ENCODE measurements at places on chromosomes 5 and 9. TPM values are rescaled to one million over a fixed set of nuclear protein-coding genes. Genes with fewer than 3 reads are reported as not detected.

- no peak overlapping the region for H3K4me3 ChIP-seq
- no peaks in the 10 kb centered on the region for H3K27me3 ChIP-seq
- no peaks in the 10 kb centered on the region for H3K36me3 ChIP-seq
- DNase-seq = no peak
- no peaks in the 10 kb centered on the region for H3K4me1 ChIP-seq
Measured at GRCh38 chr9:71487061-71487460, 281.3 kb downstream of the CEMIP2 start.

- no peak overlapping the region for H3K27ac ChIP-seq
- H3K36me3 ChIP-seq = no peaks in the 10 kb centered on the region
- H3K4me1 ChIP-seq = peaks cover 7% of the 10 kb centered on the region
- no peak for DNase-seq
- H3K4me3 ChIP-seq = no peak overlapping the region
Measured at GRCh38 chr5:32275396-32275741, 37.4 kb downstream of the MTMR12 start.

GRCh38 chr5:143505934-143506333 lies 102.4 kb upstream of the NR3C1 start:
- H3K4me3 ChIP-seq = no peak overlapping the region
- no peaks in the 10 kb centered on the region for H3K27me3 ChIP-seq
- DNase-seq = no peak
- no peaks in the 10 kb centered on the region for H3K36me3 ChIP-seq
- peaks cover 40% of the 10 kb centered on the region for H3K4me1 ChIP-seq

- DNase-seq = no peak
- H3K27ac ChIP-seq = no peak overlapping the region
- no peaks in the 10 kb centered on the region for H3K27me3 ChIP-seq
- H3K36me3 ChIP-seq = no peaks in the 10 kb centered on the region
- no peak overlapping the region for H3K4me3 ChIP-seq
Measured at GRCh38 chr9:120432600-120432999, 147.4 kb downstream of the CDK5RAP2 start.

DNA sequence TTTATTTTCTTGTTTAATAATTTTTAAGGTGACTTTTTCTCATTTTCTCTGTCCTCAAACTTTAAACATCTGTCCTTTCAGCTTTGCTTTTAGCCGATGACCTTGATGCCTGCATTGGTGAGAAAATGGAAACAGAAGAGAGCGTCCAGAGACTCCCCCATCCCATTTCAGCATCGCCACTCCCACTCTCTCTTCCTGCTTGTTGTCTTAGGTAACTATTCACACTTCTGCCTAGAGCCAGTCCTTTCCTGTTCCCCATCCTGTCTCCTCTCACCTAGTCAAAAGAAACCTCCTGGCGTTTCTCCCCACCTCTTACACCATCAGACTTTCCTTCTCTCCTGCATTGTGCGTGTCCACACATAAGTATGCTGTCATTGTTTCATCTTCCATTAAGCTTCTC lies 124.6 kb downstream of the MAST4 start:
- no peak overlapping the region for H3K4me3 ChIP-seq
- H3K27ac ChIP-seq = no peak overlapping the region
- no peaks in the 10 kb centered on the region for H3K36me3 ChIP-seq
- DNase-seq = no peak

DNA sequence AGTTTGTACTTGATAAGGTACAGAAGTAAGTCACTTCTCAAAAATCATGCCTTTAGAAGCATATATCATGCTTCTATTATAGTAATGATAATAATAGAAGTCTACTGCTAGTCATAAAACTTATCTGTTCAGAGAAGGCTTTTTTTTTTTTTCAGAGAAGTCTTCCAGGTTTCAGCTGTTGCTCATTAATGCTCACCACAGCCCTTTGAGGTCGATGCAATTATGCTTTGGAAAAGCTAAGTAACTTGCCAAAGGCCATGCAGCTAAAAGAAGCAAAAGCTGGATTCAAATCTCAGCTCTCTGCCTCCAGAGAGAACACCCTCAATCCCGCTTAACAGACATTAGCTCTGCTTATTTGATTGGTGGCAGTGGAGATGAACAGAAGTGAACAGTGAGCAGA lies 150.8 kb downstream of the DOCK8 start:
- H3K4me1 ChIP-seq = no peaks in the 10 kb centered on the region
- no peaks in the 10 kb centered on the region for H3K27me3 ChIP-seq
- peaks cover 38% of the 10 kb centered on the region for H3K36me3 ChIP-seq
- no peak overlapping the region for H3K4me3 ChIP-seq

MEIKIN gene
- not detected for total RNA-seq

TMEM141 gene
- total RNA-seq = 128 TPM
